ENCODE measurements at places on chromosomes 7 and 10.

- no peak for DNase-seq
These were observed 118.3 kb downstream of the DIP2C start for GRCh38 chr10:571166-571565.

DNA sequence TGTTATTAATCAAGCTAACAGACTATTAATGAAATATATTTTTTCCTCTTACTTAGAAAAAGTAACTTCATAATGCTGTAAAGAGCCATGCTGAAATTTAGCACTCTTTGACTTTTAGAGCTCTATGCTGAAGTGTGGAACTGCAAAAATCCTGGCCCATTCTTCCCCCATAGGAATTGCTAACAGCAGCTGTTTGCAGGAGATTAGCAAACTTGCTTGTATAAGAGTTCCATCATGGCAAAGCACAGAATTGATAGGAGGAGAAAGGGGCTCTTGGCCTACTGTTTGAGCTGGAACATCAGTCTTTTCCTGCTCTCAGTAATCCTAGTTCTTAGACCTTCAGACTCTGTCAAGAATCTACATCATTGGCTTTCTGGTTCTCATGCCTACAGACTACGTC lies 18.3 kb upstream of the GNAT3 start:
- no peak for DNase-seq

DNA sequence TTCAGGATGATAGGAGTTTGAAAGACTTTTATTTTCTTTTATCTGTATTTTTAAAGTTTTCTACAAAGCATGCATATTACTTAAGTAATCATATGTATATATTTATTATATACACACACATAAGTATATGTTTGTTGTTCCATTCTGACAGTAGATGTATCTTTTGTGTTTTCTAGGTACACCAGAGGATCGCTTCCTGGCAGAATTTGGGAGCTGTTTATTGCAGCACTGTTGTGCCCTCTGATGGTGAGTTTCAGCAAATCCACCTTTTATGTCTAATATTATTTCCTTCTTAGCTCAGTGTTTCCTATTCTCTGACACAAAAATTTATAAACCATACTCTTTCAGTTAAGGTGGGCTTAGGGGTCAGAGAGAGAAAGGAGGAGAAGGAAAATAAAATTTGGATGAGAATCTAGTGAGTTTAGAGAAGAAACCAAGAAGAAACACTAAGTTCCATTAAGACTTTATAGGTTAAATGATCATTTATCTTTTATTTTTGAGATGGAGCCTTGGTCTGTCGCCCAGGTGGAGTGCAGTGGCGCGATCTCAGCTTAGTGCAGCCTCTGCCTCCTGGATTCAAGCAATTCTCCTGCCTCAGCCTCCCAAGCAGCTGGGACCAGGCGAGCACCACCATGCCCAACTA lies 59.2 kb upstream of the OIT3 start:
- DNase-seq = peak; percentile 48

GRCh38 chr10:46318799-46319198 lies 32.0 kb downstream of the ANTXRL start:
- DNase-seq = no peak

- no peak for DNase-seq
These were observed 9.3 kb upstream of the EN2 start for GRCh38 chr7:155448632-155449007.

DNA sequence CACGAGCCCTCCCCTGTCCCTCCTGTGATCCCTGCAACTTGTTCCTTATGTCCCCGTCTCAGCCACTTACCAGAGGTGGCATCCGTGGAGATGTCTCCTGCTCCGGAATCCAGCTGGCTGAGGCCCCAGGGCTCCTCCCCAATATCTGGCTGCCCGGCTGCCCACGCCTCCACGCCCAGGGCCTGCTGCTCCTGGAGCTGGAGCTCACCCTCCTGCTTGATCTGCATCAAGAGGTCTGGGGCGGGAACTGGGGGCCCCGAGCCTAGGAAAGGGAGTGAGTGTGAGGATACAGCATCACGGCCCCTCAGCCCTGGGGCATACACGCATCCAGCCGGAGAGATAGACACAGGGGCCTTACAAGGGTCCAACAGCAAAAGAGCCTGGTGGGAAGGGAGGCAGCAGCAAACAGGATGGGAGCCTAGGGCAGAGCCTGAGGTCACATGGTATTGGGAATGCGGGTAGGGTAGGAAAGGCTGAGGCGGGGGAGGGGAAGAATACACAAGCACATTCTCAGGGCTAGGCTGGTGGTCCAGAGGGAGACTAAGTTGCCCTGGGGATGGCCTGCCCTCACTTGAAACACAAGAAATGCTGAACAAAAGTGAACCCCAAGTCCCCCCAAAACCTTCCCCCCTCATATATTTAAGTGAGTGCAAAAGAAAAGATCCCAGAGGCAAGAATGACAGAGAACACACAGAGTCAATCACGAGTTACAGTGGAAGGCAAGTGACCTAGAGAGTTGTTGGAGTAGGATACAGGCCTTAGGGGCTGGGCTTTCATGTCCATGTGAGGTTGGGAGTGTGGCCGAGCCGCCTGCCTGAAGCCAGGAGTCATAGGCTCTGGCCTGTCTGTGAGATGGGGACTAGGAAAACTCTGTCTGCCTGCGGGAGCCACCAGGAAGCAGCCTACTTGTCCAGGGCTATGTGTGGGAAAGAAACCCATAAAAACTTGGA lies 16.9 kb upstream of the ZNF777 start:
- DNase-seq = no peak

DNA sequence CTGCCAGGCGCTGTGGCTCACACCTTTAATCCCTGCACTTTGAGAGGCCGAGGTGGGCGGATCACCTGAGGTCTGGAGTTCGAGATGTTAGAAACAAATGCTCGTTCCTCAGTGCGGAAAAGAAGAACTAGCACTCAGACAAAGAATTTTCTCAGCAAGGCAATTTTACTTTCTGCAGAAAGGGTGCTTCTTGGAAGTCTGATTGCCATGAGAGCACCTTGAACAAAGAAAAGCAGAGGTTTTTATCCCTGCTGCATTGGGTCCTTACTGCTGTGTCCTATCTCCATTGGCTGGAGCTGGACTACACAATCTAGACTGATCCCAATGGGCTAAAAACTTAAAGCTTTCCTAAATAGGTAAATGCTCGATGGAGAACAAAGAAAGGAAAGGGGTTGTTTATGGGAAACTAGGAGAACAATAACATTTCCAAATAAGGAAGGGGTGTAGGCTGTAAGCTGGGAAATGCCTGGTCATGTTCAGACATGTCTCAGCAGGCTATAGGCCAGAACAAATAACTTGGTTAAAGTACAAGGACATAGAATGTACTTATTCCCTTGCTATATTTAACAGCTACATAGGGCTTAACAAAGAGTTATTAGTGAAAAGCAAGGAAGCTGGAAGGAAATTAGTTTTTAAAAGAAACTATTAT lies 26.1 kb upstream of the ACTR3B start:
- no peak for DNase-seq

DNA sequence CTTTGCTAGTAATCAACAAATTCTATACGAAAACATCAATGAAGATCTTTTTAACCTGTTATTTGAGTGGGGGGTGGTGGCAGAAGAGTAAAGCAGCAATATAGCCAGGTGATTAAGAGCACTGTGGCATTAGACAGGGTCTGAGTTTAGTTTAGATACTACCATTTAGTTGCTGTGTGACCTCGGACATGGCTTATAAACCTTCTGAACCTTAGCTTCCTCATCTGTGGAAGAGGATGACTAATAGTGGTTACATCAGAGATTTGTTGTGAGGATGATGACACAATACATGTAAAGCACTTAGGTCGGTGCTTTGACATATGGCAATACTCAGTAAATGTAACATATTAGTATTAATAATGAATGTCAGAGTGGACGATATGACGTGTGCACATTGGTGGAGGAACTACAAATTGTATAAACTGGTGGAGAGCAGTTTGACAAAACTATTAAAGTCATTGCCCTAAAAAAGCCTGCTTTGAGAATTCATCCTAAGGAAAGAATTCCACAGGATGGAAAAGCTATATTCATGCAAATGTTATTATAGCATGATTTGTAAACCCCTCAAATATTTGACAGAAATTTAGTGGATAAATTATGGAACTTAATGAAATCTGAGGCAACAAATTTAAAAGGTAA lies 24.3 kb downstream of the SPAG6 start:
- peak; percentile 10 for DNase-seq

GRCh38 chr7:150740053-150740452 lies 2.8 kb downstream of the GIMAP5 start:
- DNase-seq = no peak

DNA sequence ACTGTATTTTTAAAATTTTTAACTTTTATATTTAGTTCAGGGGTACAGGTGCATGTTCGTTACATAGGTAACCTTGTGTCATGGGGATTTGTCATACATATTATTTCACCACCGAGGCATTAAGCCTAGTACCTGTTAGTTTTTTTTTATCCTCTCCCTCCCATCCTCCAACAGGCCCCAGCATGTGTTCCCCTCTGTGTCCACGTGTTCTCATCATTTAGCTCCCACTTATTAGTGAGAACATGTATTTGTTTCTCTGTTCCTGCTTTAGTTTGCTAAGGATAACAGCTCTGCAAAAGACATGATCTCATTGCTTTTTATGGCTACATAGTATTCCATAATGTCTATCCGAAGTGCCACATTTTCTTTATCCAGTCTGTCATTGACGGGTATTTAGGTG lies 22.4 kb upstream of the ITGA8 start:
- DNase-seq = no peak

- no peak for DNase-seq
These were observed 129.8 kb upstream of the JCAD start for GRCh38 chr10:30189238-30189580.

Measured in HCT116 (cell line).